ENCODE measurements at places on chromosomes 12 and 14. TPM values are rescaled to one million over a fixed set of nuclear protein-coding genes. Genes with fewer than 3 reads are reported as not detected.

GRCh38 chr12:114760151-114760877, 76.3 kb upstream of the TBX3 start:
- no peaks in the 10 kb centered on the region for H3K27me3 ChIP-seq
- peaks cover 35% of the 10 kb centered on the region for H3K4me1 ChIP-seq
- H3K4me3 ChIP-seq = no peak overlapping the region
- no peak overlapping the region for H3K27ac ChIP-seq
- DNase-seq = no peak

DNA sequence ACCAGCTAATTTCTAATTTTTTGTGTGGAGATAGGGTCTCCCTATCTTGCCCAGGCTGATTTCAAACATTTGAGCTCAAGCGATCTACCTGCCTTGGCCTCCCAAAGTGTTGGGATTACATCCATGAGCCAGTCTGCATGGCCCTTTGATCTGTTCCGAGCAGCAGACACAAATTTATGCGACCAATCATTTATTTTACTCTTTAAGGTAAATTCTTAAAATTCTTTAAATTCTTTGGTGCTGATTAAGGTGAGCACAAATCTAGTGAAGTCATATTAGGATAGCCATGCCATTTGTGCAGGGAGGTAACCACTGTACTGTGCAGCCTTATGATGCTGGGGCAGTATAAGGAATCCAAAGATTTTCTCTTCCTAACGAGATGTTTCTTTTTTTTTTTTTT, 135.7 kb downstream of the SRGAP1 start:
- H3K4me3 ChIP-seq = no peak overlapping the region
- peaks cover 40% of the 10 kb centered on the region for H3K4me1 ChIP-seq
- no peaks in the 10 kb centered on the region for H3K27me3 ChIP-seq
- H3K36me3 ChIP-seq = peaks cover 6% of the 10 kb centered on the region

DNA sequence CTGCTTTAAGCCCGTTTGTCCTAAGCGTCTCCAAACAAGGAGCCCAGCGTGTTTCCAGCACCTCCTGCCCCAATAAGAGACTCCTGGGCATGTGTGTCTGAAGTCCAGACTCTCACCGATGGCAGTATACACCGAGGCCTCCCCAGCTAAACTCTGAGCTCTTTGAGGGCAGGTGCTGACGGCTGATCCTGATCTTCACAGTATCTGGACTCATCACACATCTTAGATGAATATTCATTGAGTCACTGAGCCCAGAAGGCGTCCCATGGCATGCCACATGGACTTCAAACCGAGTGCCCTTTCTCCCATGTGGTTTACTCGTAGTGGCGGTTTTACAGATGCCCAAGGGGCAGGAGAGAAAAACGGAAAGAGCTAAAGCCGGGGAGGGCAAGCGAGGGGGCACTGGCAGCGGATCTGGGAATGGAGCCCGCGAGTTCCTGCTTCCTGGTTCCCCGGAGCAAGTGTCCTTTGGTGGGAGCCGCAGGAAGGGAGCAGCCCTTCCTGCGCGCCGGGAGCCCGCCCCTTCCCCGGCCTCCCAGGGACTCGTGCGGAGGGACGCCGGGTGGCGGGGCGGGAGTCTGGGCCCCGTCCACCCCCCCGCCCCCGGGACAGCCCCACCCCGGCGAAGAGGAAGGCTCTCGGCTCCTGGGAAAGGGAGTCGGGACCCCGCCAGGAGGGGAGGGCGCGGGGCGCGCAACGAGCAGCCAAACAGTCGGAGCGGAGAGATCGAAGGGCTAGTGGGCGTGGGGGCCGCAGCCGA, 585 bp upstream of the TEAD4 start:
- H3K4me3 ChIP-seq = peak overlapping the region; percentile 96
- peaks cover 35% of the 10 kb centered on the region for H3K36me3 ChIP-seq
- H3K4me1 ChIP-seq = peaks cover 41% of the 10 kb centered on the region
- H3K27me3 ChIP-seq = no peaks in the 10 kb centered on the region
- H3K27ac ChIP-seq = peak overlapping the region; percentile 76

DNA sequence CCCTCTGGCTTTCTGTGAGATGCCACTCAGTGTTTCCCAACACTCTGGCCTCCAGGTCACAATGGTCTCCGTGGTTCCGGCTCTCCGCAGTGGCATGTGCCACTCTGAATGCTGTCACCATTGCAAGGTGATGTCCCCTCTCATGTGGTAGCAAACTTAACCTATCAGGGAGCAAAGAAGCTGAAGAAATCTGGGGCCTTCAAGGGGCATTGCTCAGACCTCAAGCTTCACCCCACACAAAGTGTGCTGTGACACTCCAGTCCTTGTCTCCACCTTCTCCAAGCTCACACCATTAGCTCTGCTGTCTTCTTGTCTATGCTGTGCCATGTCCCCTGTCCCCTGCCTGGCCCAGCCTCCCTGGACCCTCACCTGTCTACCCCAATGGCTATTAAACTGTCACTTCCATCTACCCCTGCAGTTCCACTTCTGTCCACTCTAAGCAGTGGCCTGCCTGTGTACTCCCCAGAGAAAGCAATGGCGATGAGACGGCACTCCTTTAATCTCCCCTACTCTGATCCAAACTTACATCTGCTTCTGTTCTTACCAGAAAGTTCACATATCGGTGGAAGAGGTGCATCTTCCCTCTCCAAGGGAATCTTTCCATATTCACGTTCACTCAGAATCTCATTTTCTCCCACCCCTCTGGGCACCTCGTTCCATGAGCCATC, 93.7 kb downstream of the DHRS2 start:
- H3K27me3 ChIP-seq = no peaks in the 10 kb centered on the region
- no peak overlapping the region for H3K4me3 ChIP-seq
- no peaks in the 10 kb centered on the region for H3K4me1 ChIP-seq
- H3K36me3 ChIP-seq = no peaks in the 10 kb centered on the region
- H3K27ac ChIP-seq = no peak overlapping the region

GRCh38 chr14:41343857-41344256, 262.8 kb upstream of the LRFN5 start:
- no peaks in the 10 kb centered on the region for H3K36me3 ChIP-seq
- no peak for DNase-seq
- H3K27ac ChIP-seq = no peak overlapping the region
- no peaks in the 10 kb centered on the region for H3K4me1 ChIP-seq
- no peaks in the 10 kb centered on the region for H3K27me3 ChIP-seq

Gene ELK3
- 20.6 TPM for total RNA-seq

Data from SJSA1 (cell line).